Activated CD8-positive, alpha-beta memory T cell treated with anti-CD3 and anti-CD28 coated beads, Interleukin-2, amount 10 ng/mL, durations not matched to agents 7 days and 5 days (primary cell): ENCODE measurements at places on chromosomes 3 and 15. TPM values are rescaled to one million over a fixed set of nuclear protein-coding genes. Genes with fewer than 3 reads are reported as not detected.
A peak's percentile ranks its signal among the peaks of the same experiment; 100 is the strongest.

DNA sequence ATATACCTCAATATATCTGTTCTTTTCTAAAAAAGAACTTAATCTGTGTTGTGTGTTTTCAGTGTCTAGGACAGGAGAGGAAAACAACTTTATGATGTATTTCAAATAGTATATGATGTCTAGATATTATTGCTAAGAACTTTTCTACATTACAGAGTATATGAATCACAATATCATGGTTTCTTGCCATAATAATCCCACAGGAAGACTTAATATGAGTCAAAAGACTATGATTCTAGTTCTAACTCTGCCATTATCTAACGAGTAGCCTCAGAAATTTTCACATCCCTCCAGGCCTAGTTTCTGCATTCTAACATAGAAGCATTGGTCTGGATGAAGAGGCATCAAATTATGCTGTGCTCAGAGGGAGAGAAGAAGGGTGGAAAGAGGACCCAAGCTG, 107.7 kb upstream of the SPRED1 start:
- H3K4me1 ChIP-seq, result peaks cover 5% of the 10 kb centered on the region
- H3K36me3 ChIP-seq, result no peaks in the 10 kb centered on the region
- DNase-seq, result no peak
- no peak overlapping the region for H3K27ac ChIP-seq
- H3K4me3 ChIP-seq, result no peak overlapping the region

DOCK3 gene
- 3.4 TPM for total RNA-seq

DNA sequence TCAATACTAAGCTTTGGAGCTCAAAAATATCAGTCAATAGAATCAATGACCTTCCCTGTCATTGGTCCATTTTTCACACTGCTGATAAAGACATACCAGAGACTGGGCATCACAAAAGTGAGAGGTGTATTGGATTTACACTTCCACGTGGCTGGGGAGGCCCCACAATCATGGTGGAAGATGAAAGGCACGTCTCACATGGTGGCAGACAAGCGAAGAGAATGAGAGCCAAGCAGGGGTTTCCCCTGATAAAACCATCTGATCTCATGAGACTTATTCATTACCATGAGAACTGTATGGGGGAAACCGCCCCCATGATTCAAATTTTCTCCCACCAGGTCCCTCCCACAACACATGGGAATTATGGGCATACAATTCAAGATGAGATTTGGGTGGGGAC, 81.9 kb downstream of the ANXA2 start:
- no peak for DNase-seq
- H3K27me3 ChIP-seq, result peaks cover 11% of the 10 kb centered on the region
- H3K4me3 ChIP-seq, result no peak overlapping the region
- H3K36me3 ChIP-seq, result no peaks in the 10 kb centered on the region
- no peak overlapping the region for H3K27ac ChIP-seq

GRCh38 chr3:63921741-63922482, 9.7 kb upstream of the SCAANT1 start:
- H3K4me3 ChIP-seq, result no peak overlapping the region
- H3K27me3 ChIP-seq, result no peaks in the 10 kb centered on the region
- H3K36me3 ChIP-seq, result peaks cover 68% of the 10 kb centered on the region

DNA sequence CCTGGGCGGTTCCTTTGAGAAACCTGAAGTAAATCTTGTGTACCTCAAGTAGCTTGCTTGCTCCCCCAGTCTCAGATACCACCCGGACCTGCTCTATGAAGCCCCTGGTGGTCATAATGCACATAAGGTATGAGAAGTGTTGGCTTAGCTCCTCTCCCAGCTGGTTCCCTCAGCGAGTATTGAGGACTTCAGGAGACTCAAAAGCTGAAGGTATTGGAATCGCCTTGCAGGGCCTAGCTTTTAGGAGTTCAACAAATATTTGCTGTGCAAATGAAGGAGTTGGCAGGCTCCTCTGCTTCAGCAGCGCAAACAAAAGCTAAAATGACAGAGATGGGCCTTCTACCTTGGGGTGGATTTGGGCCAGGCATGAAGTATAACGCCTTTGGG, 1.7 kb downstream of the CMTM8 start:
- peaks cover 16% of the 10 kb centered on the region for H3K4me1 ChIP-seq
- peak; percentile 62 for DNase-seq
- H3K36me3 ChIP-seq, result peaks cover 13% of the 10 kb centered on the region

DNA sequence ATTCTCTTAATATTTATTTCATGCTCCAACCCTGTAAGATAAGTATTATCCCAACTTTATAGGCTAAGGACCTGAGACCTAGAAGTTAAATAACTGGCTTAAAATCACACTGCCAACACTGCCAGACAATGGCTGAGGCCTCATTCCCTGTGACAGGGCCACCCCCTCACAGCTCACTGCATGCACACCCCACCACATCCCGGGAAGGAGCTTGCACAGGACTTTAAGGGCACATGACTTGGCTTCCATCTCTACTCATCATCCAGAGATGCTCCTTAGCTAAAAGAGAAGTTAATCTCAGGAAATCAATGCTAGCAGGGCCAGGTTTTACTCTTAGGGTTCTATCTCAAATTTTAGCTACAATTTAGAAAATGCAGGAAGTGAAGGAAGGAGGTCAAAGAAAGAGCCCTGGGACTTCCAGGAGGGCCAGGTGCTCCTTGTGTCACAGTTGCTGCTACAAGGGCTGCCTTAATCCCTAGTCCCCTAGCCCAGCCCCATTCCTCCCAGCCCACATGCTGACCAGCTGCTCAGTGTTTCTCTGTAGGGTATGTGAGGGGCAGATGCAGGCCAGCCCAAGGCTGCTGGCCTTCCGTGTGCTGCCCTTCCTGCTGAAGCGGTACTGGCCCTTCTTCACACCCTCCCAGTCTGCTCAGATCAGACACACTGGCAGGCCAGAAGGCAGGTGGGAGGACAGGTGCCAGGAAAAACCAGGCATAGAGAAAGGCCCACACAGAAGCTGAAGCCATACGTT, 53.5 kb downstream of the WWTR1 start:
- no peak overlapping the region for H3K27ac ChIP-seq
- DNase-seq, result no peak
- H3K4me1 ChIP-seq, result peaks cover 3% of the 10 kb centered on the region
- no peaks in the 10 kb centered on the region for H3K36me3 ChIP-seq
- no peaks in the 10 kb centered on the region for H3K27me3 ChIP-seq
- H3K4me3 ChIP-seq, result no peak overlapping the region

DNA sequence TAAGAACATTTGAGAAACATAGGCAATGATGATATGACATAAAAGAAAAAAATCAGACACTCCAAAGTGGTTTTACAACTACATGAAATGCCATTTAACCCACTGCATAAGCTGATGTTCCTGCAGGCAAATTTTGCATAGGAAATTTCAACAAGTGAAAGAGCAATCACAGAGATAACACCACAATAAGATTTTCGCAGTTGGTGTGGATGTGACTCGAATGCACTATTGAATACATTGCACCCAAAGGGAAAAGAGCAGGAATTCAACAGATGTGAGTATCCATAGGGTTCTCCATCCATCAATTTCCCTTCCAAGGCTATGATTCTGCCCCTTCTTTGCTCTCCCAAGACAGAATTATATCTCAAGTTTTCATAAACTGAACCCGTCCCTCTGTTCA, 456.1 kb downstream of the RAP2B start:
- DNase-seq, result no peak
- H3K4me3 ChIP-seq, result no peak overlapping the region
- H3K4me1 ChIP-seq, result peaks cover 26% of the 10 kb centered on the region
- no peak overlapping the region for H3K27ac ChIP-seq
- H3K36me3 ChIP-seq, result peaks cover 30% of the 10 kb centered on the region

- no peaks in the 10 kb centered on the region for H3K4me1 ChIP-seq
- DNase-seq, result no peak
- H3K36me3 ChIP-seq, result no peaks in the 10 kb centered on the region
- no peak overlapping the region for H3K4me3 ChIP-seq
Measured at GRCh38 chr15:58115692-58116091, 22.5 kb upstream of the AQP9 start.

GRCh38 chr3:48446043-48446424, 503 bp upstream of the ATRIP start:
- no peak for DNase-seq
- peaks cover 54% of the 10 kb centered on the region for H3K4me1 ChIP-seq
- peaks cover 31% of the 10 kb centered on the region for H3K36me3 ChIP-seq
- peak overlapping the region; percentile 84 for H3K4me3 ChIP-seq

TUSC7 gene
- total RNA-seq, result not detected

- H3K4me1 ChIP-seq, result no peaks in the 10 kb centered on the region
- DNase-seq, result no peak
- no peak overlapping the region for H3K4me3 ChIP-seq
- no peaks in the 10 kb centered on the region for H3K36me3 ChIP-seq
- H3K27me3 ChIP-seq, result no peaks in the 10 kb centered on the region
Measured at GRCh38 chr3:126313580-126314304, 43.5 kb downstream of the KLF15 start.

- no peaks in the 10 kb centered on the region for H3K36me3 ChIP-seq
- no peak overlapping the region for H3K4me3 ChIP-seq
- DNase-seq, result no peak
- no peak overlapping the region for H3K27ac ChIP-seq
- H3K4me1 ChIP-seq, result no peaks in the 10 kb centered on the region
- peaks cover 20% of the 10 kb centered on the region for H3K27me3 ChIP-seq
Measured at GRCh38 chr3:134768837-134769236, 26.2 kb upstream of the EPHB1 start.

- no peak overlapping the region for H3K4me3 ChIP-seq
- H3K4me1 ChIP-seq, result peaks cover 16% of the 10 kb centered on the region
- peaks cover 19% of the 10 kb centered on the region for H3K36me3 ChIP-seq
- no peak for DNase-seq
- H3K27ac ChIP-seq, result no peak overlapping the region
Measured at GRCh38 chr3:101509811-101510210, 3.2 kb downstream of the SENP7 start.

DNA sequence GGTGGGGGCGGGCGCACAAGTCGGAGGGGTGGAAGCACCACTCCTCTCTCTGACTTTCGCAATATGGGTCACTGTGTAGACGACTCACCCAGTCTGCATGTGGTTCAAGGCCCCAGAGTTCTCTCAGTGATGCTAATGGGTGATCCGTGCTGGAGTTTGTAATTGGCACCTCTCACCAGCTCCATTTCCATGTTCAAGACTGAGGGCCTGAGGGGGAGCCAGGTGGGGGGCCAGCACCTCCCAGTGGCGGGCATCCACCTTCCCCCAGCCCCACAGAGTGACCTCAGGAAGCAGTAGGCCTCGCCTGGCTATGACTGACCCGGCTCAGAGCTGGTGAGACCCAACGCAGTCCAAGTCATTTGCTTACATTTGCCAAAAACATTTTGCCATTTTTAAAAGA, 230.0 kb upstream of the ST8SIA2 start:
- DNase-seq, result no peak
- no peak overlapping the region for H3K27ac ChIP-seq
- no peak overlapping the region for H3K4me3 ChIP-seq
- H3K27me3 ChIP-seq, result no peaks in the 10 kb centered on the region
- H3K4me1 ChIP-seq, result peaks cover 17% of the 10 kb centered on the region

DNA sequence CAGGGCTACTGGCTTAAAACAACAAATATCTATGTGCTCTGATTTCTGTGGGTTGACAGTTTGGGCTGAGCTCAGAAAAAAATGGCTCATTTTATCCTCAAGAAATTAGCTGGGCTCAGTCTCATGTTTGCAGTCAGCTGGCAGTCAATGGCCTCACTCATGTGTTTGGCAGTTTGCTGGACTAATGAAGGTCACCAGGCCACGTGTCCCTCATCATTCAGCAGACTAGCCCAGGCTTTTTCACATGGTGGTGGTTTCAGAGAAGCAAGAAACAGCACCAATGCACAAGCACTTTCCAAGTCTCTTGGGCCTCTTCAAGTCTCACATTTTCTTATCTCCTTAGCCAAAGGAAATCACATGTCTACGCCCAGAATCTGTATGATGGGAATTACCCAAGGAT, 478.3 kb upstream of the PPP2R3A start:
- H3K36me3 ChIP-seq, result no peaks in the 10 kb centered on the region
- H3K4me3 ChIP-seq, result no peak overlapping the region
- no peaks in the 10 kb centered on the region for H3K4me1 ChIP-seq
- H3K27ac ChIP-seq, result no peak overlapping the region
- H3K27me3 ChIP-seq, result no peaks in the 10 kb centered on the region
- DNase-seq, result no peak

PLSCR5 gene
- not detected for total RNA-seq

CTXND1 gene
- not detected for total RNA-seq

- no peak overlapping the region for H3K27ac ChIP-seq
- H3K4me1 ChIP-seq, result peaks cover 6% of the 10 kb centered on the region
- no peak overlapping the region for H3K4me3 ChIP-seq
- no peak for DNase-seq
- no peaks in the 10 kb centered on the region for H3K27me3 ChIP-seq
Measured at GRCh38 chr3:129758785-129759320, 134.7 kb downstream of the TMCC1 start.

DNA sequence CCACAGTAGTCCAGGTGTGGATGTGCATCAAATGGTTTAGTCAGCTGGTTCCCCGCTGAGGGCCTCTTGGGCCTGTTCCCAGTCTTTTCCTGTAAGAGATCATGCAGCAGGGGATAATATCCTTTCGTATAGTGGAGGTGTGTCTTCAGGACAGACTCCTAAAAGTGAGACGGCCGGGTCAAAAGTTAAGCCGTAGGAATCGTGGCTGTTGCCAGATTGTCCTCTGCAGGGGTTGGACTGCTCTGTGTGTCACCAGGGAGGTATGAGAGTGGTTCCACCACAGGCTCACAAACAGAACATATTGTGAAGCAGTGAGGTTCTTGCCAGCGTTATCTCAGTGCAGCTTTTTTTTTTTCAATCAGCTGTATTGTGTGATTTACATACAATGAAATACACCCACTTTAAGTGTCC, 95.0 kb downstream of the VGLL4 start:
- no peaks in the 10 kb centered on the region for H3K4me1 ChIP-seq
- no peak overlapping the region for H3K27ac ChIP-seq
- DNase-seq, result no peak
- peaks cover 18% of the 10 kb centered on the region for H3K36me3 ChIP-seq

DNA sequence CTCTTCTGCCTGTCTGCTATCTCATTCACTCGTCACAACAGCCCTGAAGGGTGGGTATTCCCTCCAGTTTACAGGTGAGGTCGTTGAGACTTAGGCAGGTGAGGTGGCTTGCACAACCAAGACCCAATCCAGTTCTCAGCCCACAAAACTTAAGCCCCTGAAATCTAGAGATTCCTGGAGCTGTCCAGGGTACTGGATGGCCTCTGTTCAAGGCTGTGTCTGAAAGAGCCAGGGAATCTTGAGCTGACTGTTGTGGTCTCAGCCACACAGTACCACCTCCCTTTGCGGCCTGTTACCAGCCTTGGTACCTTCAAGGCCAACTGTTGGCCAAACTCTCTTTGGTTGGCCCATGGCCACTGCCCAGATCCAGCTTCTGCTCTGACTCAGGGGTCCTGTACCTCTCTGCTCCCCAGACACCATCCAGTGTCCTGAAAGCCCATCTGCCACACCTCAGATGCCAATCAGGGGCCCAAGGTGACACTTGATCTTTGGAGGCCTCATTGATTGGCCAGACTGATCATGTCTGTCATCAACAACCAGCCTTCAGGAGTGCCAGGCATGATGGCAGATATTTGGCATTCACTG, 10.9 kb upstream of the FAM107A start:
- H3K27me3 ChIP-seq, result peaks cover 52% of the 10 kb centered on the region
- H3K4me1 ChIP-seq, result peaks cover 11% of the 10 kb centered on the region
- no peak overlapping the region for H3K27ac ChIP-seq

CLRN1 gene
- not detected for total RNA-seq

- H3K4me1 ChIP-seq, result no peaks in the 10 kb centered on the region
- no peak for DNase-seq
- no peak overlapping the region for H3K4me3 ChIP-seq
- no peaks in the 10 kb centered on the region for H3K36me3 ChIP-seq
- H3K27me3 ChIP-seq, result peaks cover 19% of the 10 kb centered on the region
- no peak overlapping the region for H3K27ac ChIP-seq
Measured at GRCh38 chr3:43670635-43671522, 19.9 kb upstream of the ABHD5 start.

PXYLP1 gene
- total RNA-seq, result 10.3 TPM

CFAP161 gene
- not detected for total RNA-seq

SCAANT1 gene
- 1.3 TPM for total RNA-seq
